ENCODE measurements at places on chromosomes 4 and X.

DNA sequence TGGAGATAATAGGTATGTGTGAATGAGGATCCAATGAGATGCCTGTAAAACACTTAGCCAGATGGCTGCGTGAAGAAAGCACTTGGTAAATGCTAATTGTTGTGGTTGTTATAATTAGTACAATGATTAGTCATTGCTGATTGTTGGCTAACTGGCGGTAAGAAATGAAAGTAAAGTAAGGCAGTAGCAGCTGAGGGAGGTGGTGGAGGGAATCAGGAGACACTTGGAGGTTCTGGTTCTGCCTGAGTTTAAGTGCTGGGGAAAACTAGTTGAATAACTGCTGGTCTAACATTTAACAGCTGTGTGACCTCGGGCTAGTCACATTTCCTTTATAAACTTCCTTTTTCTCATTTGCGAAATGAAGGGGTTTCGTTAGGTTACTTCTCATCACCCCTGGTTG is 30.9 kb downstream of the CD38 start:
- no peak for DNase-seq

DNA sequence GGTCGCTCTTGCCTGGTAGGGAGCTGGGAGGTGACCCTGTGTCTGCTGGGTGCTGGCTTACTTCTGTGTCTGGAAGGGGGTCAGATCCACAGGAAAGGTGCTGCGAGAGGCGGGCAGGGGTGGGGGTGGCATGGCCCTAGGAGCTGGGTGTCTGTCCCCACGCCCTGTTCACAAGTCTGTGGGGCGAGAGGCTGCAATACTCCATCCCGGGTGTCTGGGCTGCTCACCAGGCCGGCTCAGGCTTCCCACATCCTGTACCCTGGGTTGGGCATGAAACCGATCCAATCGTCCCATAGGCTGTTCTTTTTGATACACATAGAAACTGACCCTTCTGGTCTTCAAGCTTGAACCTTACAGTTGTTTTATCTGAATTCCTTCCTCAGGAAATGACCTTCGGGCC is 993 bp upstream of the CTAG2 start:
- no peak for DNase-seq

DNA sequence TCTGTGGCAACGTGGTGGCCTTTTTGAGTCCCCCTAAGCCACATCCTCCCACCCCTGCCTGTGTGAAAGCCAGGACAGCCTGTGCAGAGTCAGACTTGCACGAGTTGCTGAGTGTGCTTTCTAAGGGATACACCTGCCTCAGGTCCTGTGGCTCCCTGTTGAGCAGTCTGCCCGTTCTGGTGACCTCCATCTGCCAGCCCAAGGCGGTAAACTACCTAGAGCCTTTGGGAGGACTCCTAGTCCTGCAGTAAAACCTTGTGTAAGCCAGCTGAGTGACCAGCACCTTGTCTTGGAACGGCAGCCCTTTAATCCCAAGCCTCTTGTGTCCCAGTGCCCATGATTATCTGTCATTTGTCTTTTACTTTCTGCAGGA is 69.3 kb downstream of the NBDY start:
- DNase-seq: no peak

DNA sequence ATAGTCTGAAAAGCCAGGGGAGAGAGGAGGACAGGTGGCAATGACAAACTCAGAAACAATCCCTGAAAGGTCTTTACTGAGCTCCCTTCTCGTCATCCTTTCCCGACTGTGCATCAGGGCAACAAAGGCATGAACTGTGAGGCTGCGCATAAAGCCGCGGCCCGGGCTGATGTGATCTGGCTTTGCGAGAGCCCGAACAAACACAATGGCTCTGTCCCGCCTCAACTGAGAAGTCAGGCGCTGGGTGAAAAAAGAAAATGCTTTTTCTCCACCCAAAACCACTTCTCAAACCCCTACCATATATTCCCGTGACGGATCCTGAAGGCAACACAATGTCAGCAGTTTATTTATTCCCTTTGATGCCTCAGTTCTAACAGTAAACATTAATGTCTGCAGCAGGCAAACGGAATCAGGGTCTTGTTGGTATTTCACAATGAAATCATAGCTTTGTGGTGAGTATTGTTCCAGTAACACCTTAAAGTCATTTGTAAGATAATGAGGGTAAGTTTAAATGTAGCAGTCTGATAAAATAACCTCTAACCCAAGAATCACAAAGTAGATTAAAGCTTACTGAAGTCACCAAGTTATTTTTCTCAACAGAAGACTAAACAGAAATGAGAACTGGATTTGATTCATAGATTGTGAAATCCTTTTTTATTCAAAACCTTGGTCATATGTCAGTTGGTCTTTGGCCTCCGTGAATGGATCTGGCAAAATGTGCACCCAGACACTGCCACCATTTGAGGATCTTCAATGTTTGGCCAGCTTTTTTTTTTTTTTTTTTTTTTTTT is 67.4 kb downstream of the APBB2 start:
- no peak for DNase-seq

- no peak for DNase-seq
Measured at GRCh38 chrX:21993265-21993664, 38.9 kb upstream of the PHEX start.

GRCh38 chr4:80140194-80140593 is 57.1 kb upstream of the PRDM8 start:
- no peak for DNase-seq

DNA sequence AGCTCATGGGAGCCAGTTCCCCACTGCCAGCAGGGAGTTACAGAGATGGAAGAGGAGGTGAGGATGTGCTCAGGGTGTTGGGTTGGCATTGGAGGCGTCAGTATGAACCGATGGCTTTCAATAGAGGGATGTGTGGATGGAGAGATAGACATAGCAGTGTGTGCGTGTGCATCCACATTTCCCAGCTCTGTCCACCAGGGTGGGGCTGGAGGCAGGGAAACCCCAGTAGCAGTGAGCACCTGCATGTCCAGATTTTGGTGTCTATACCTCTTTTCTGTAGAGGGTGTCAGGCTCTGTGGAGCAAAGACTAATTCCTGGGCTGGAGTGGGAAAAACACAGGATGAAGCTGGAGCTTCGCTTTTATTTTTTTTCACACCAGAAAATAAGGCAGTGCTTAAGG is 37.2 kb upstream of the HGFAC start:
- DNase-seq: no peak

DNA sequence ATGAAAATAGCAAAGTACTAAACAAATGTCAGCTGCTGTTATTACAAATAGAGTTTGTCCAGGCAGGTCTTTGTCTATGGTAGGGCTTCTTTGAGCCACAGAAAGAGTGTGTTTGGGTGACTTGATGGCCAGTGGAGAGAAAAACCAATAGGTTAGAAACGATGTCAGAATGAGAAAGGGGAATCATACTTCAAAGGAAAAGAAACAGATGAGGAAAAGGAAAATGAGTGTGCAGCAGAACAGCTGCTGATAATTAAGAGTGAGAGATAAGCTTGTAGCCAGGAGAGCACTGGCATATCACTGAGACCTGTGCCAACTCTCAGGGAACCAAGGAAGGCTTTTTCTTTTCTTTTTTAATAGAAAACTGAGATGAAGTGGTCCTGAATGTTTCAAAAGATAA is 257.2 kb downstream of the ARHGAP24 start:
- no peak for DNase-seq

DNA sequence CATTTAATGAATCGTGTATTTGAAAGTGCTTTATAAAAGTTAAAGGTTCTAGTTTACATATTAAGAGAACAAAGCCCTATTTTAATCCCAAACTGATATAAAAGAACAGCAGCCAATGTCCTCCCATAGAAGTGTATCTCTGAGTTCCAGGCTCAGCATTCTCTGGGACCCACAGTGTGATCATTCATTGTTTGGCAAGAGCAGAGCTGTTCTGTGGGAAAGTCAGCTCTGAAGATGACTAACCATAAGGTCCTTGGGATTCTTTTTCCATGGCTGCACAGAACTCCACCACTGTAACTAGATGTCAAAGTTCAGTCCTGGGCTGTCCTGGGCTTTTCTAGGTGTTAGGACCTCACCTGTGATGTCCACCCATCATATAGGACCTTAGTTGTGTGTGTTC is 157.0 kb upstream of the TLL1 start:
- DNase-seq: no peak

DNA sequence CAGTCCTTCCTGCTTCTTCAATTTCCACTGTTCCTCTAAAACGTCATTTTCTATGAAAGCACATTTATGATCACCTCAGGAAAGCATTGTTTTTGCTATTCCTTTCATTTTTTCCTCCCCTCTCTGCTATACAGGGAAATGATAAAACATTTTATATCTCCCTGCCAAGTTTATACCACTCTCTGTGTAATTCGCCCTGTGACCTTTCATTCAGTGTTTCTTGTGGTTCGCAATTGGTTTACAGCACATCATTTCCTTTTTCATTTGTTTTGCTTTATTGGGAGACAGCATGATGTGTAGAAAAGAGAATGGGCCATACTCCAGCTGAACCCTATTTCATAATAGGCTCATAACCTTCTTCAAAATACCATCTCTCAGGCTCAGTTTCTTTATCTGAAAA is 99.9 kb upstream of the RAPGEF2 start:
- DNase-seq: no peak

- DNase-seq: no peak
Measured at GRCh38 chr4:27140486-27140885, 279.8 kb downstream of the STIM2 start.

DNA sequence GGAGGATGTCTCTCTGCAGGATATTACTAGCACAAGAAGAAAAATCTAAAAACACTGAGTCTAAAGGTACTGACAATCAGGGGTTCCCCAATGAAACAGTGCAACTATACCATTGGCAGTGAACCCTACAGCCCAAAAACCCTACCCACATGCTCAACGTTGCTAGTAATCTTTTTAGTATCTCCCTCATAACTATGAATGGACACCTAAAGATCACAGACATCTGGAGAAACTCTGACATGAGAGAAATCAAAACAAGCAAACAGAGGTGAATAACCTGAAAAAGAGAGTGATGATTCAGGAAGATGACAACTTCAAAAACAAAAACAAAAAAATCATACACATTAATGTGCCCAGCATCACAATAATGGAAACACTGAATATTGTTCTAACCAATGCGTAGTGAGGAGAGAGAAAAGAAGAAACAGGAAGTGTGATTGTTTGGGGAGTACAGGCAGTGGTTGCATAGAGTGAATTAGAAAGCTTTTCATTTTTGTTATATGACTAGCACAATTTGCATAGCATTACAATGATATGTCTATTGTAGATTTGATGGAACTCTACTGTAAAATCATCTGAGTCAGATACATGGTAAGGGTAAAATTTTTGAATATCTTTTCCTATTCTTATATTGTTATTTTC is 78.9 kb upstream of the FMR1 start:
- no peak for DNase-seq

GRCh38 chr4:22348410-22348809 is 167.5 kb downstream of the ADGRA3 start:
- DNase-seq: no peak

- no peak for DNase-seq
Measured at GRCh38 chr4:152705903-152706302, 26.1 kb upstream of the TMEM154 start.

DNA sequence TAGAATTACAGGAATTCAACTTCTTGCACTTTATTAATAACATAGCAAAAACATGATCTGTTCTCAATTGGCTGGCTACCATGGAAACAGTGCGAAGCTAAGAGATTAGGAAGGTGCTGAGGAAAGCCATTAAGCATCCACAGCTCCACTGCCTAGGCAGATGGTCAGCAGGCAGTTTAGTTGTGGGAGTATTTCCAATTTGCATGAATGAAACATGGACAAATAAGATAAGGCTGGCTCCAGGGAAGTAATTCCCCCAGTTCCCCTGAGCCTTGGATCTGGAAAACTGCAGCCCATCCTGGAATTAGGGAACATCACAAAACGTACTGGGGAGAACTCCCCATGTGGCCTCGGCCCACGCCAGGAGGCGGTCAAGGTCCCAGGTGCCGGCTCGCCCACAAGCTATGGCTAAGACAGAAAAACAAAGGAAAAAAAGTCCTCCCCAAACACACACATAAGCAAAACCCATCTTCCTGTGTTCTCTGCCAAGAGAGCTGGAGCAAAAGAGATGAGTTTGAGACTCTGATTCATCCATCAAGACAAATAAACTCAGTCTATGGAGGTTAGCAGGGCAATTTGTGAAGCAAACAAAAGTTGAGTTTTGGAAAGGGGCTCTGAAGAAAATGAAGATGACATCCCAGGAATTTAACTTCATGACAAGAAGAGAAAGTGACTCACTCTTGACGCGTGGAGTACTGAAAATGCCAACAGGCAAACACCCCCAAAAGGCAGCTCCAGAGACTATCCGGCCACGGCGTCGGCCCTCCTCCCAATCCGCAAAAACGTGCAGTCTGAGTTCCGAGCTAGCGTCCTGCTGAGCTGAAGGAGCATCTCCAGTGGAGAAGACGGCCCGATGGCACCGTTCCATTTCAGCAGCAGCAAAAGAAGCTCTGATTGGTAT is 45.1 kb downstream of the IGFBP7 start:
- DNase-seq: no peak

GRCh38 chr4:113181289-113182007 is 132.0 kb downstream of the ANK2 start:
- DNase-seq: no peak

GRCh38 chr4:161404346-161405110 is 759.3 kb downstream of the FSTL5 start:
- no peak for DNase-seq

DNA sequence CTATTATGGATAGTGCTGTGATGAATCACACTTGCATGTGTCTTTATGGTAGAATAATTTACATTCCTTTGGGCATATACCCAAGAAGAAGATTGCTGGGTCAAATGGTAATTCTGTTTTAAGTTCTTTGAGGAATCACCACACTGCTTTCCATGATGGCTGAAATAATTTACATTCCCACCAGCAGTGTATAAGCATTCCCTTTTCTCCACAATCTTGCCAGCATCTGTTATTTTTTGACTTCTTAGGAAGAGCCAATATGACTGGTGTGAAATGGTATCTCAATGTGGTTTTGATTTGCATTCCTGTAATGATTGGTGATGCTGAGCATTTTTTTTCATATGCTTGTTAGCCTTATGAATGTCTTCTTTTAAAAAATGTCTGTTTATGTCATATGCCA is 1120.2 kb downstream of the ARAP2 start:
- no peak for DNase-seq

DNA sequence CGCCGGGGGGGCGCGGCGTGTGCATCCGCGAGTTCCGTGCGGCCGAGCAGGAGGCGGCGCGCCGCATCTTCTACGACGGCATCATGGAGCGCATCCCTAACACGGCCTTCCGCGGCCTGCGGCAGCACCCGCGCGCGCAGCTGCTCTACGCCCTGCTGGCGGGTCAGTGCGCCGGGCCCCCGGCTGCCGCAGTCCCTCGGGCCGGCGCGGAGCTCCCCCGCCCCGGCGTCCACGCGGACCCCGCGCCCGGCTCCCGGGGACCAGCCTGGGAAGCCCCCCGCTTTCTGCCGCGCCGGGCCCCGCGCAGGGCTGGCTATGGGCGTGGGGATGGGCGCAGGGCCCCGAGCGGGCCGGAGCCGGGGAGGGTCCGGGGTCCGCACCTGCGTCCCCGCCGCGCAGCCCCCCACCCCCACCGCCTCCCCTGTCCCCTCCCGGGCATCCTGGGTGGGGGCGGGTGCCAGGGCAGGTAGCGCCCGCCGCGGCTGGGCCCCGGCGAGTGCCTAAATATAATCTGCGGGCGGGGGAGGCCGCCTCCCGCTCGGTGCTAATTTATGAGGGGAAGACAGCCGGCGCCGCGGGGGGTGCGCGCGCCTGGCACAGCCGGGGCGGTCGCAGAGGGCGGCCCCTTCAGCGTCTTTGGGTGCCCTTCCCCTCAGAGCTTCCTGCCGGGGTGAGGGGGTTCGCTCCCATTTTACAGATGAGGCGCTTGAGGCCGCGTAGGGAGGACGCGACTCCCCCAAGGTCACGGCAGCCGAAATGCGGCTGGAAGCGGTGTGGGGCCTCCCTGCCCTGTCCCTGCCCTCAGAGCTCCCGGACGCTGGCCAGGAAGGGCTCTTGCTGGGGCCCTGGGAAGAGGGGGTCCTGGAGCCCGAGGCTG is 837 bp downstream of the NAT8L start:
- no peak for DNase-seq

GRCh38 chr4:109319684-109320083 is 17.2 kb upstream of the COL25A1 start:
- DNase-seq: no peak
